Stimulated activated naive CD8-positive, alpha-beta T cell treated with anti-CD3 and anti-CD28 coated beads, Interleukin-15, amount 100 ng/mL, for 72 hours (primary cell): ENCODE measurements at places on chromosomes 5 and 9.

- DNase-seq, result no peak
Observed at GRCh38 chr9:32986971-32987370, 14.5 kb downstream of the APTX start.

DNA sequence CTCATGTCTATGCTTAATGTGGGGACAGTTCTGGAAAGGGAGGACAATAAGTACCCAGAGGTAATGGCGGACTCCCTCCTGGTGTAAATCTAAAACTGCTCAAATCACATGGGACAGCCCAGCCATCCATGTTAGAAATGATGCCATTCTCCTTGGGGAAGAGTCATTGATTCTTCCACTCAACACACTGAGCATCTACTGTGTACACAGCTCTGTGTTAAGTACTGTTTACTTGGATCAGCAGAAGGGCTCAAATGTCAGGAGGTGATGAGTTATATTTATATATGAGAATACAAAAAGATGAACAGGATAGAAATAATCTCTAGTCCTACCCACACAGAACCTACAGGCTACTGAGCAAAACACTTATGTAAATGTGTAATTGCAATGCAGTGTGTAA lies 31.8 kb upstream of the NANS start:
- no peak for DNase-seq

GRCh38 chr9:98867429-98868168 lies 60.1 kb downstream of the GALNT12 start:
- peak; percentile 18 for DNase-seq

GRCh38 chr5:143174714-143175398 lies 228.6 kb downstream of the NR3C1 start:
- DNase-seq, result no peak

GRCh38 chr5:148179234-148179824 lies 11.0 kb downstream of the SPINK14 start:
- peak; percentile 7 for DNase-seq

DNA sequence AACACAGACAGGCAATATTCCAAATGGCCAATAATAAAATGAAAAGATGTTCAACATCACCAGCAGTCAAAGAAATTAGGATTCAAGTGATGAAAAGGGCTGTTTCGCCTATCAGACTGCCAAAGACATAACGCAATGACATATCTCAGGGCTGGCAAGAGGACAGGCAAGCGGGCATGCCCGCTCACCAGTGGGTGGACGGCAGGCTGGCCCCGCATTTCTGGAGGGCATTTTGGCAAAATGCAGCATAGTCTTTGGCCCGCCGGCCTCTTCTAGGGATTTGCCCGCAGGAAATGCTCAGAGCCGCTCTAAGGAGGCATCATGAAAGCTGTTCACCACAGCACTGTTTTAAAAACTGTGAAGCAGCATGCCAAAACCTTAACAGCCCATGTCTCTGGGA lies 1.4 kb upstream of the PPP1R26 start:
- no peak for DNase-seq

DNA sequence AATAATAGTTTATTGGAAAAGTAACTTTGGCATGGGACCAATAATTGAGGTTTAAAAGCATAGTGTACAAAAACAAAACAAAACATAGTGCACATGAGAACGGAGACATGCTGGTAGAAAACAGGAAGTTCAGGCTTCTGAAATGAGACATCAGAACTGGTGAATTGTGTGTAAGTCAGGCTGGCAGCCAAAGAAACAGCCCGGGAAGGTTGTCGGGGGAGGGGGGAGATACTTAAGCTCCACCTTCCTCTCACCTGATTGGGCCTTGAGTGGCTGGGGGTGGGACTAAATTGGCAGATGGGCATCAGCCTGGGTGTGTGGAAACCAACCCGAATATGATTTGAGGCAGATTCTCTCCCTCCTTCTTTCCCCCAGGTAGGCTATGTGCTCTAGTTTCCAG lies 256.3 kb downstream of the SMARCA2 start:
- DNase-seq, result no peak

DNA sequence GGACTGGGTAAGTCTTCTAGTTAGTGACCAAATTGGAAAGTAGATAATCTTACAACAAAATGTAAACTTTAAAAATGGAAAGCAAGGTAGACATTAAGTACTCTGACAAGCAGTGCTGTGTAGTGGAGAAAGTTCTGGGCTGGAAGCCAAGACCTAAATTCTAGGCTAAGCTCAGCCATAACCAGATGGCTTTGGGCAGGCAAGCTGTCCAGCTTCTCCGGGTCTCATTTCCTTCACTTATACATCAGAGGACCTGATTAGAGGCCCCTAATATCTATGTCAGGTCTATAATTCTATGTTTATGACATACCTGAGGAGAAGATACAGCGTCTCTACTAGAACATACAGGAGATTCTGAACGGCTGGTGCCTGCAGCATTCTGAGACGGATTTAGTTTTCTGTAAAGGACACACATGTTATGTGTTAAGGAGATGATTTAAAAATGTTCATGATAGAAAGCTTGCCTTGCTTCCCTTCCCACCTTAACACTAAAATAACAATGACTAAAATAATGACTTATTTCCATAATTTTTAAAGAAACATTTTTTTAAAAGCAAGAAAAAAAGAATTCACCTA lies 61.2 kb downstream of the ELL2 start:
- DNase-seq, result no peak

GRCh38 chr9:129671519-129671918 lies 6.1 kb downstream of the PRRX2 start:
- peak; percentile 15 for DNase-seq

- no peak for DNase-seq
Observed at GRCh38 chr5:150263375-150263775, 26.2 kb downstream of the CAMK2A start.

GRCh38 chr5:75509956-75510355 lies 1.5 kb downstream of the CERT1 start:
- DNase-seq, result no peak

DNA sequence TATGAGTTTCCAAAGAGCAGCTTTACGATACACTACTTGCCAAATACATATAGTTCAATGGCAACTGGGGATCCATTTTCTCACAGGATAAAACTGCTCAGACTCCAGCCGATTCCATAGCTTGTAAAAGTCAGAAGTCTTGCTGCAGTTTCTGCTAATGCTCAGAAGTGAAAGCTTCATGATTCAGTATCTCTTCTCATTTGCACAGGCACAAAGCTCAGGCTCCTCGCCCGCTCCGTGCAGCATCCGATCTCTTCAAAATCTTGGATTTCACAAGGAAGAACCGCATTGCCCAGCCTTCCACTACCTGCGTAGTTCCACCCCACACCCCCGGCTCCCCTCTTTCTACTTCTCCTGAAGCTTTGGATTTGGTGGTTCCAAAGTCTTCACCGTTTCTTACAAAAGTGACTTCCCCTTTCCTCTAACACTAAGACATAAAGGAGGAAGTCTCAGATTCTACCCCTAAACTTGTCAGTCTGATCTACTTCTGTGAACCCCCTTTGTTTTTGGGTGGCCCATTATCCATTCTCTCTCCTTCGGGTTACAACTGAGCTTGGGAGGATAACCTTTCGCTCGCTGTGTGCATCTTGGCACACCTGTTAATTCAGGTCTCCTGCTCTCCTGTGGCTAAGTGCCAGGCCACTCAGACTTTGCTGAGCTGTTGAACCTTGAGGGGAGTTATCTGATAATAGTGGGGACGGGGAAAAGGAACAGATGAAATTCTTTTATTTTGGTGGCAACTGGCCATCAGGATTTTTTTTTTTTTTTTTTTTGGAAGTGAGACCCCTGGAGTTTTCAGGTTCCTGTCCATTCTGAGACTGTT lies 194.1 kb downstream of the GNA14 start:
- DNase-seq, result no peak

DNA sequence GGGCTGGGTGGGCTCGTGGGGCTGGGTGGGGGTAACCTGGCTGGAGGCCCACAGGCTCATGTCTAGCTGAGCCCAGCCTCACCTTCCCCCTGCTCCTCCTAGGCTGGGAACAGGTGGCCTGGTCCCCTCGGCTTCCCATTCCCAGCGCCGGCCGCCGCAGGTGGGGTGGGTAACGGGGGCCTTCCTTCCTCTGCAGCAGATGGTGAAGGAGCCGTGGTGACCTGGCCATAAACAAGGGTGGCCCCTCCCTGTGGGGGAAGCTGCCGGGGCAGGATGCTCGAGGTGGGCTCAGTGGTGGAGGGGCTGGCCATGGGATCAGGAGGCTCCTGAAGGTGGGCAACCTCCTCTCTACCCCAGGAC lies 41.0 kb upstream of the EGFL7 start:
- DNase-seq, result no peak

DNA sequence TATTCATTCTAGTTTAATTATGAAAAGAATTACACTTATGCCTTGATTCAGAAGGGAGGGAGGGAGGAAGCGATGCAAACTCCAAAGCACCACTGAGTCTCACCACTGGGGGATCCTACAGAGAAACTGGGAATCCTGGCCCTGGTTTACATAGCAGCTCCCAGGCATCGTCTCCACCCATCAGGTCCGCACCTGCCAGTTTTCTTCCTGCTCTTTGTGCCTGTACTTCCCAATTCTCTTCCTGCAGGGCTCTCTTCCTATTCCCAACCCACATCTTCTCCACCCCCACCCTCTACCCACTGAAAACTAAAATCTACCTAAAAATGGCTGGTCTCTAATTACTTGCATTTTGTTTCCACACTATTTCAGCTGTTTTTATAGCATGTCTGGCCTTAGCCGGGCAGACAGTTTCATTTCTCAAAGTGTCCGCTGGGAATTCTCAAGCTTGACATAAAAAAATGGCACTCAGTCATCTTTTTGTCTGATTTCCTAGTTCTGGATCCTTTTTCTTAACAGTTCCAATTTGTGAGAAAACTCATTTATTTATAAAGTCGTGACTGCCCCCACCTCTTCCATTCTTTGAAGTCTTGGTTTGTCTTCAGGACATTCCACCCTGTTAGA lies 1.6 kb upstream of the TNIP1 start:
- DNase-seq, result no peak

GRCh38 chr9:108463932-108464606 lies 391.7 kb downstream of the ACTL7B start:
- no peak for DNase-seq

- no peak for DNase-seq
Observed at GRCh38 chr5:178398901-178399700, 166.5 kb upstream of the PHYKPL start.

DNA sequence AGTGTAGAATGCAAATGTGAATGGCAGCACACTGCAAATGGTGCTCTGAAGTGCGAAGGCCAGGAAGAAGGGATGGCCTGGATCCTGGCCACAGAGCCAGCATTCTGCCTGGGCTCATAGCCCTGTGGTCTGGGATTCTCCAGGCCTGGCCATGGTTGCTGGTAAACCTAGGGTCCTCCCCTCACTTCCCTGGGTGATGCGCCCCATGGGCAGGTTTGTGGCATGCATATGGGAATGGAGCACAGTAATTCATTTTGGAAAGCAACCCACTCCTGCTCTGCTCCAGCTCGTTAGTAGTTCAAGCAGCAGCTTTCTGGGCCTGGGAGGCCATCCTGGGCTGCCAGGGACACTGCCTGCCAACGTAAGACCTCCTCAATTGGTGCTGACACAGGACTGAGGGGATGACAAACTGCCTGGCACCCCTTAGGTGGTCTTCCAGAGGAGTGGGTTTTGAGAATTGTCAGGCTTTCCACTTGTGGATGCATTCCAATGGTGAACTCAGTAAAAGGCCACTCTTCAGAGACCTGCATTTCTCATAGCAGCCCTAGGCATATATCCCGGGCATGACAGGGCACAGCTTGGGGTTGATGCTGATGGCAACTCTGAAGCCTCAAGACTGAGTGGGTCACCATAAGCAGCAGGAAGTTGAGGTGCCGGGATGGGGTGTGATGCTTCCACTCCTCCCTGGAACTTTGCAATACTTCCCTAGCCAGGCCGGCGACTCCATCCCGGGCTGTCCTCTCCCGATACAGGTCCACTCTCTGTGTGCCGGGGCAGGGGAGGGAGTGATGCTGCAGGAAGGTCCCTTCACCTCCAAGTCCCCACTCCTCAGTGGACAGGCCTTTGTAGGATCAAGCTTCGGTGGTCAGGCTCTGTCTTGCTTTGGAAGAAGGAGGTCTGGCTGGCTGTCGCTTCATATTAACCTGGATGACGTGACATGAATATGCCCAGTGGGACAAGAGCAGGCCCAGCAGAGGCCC lies 1.2 kb upstream of the SLC25A48 start:
- no peak for DNase-seq

- no peak for DNase-seq
Observed at GRCh38 chr9:75893106-75893505, 2.6 kb downstream of the PCSK5 start.

DNA sequence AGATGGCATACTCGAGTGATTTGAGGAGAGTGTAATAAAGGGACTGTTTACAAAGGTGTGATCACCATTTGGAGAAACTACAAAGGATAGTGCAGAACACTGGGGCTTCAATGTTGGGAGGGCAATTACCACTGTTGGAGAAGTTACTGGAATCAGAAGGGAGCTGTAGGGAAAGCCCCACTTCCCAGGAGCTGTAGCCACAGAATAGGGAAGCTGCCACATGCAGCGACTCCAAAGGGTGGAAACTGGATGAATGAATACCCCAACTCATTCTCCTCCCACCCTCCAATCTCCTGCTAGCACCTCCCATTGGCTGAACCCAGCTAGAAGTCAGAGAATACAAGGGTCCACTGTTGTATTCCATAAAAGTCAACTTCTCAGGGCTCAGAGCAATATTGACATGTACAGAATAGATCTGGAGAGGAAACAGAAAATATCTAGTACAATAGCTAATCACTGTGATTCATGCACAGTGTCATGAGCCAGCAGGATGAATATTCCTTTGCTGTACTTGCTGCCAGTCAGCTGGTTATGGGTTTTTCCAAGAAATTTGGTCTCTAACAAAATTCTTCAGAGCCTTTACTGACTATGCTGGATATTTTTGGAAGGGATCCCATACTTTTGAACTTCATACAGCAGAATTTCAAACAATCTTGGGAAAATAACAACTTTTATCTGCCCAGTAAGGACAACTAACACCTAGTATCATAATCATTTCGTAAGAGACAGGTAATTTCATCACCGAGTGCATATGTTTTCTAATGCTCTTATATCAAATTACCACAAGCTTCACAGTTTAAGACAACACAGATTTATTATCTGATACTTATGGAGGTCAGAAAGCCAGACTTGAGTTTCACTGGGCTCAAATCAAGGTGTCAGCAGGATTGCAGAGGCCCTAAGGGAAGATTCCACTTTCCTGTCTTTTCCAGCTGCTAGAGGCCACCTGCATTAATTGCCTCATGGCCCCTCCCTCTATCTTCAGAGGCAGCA lies 39.6 kb downstream of the PDCD1LG2 start:
- DNase-seq, result no peak

DNA sequence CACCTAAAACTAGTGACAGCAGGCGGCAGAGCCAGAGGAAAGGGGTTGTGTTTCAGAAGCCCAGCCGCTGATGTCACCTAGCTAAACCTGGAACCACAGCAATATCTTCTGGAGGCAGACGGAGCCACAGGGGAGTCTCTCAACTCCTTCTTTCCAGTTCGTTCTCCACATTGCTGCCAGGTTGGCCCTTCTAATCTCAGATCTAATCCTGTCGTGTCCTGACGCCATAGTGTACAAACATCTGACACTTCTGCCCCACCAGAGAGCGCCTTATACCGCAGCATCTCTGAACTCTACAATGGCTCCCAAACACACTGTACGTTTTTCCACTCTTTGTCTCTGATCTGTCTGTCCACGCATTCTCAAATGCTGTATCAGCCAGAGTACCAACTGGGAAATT lies 240.0 kb downstream of the SMARCA2 start:
- no peak for DNase-seq
